ENCODE measurements at places on chromosomes 12 and 14.
A peak's percentile ranks its signal among the peaks of the same experiment; 100 is the strongest.

DNA sequence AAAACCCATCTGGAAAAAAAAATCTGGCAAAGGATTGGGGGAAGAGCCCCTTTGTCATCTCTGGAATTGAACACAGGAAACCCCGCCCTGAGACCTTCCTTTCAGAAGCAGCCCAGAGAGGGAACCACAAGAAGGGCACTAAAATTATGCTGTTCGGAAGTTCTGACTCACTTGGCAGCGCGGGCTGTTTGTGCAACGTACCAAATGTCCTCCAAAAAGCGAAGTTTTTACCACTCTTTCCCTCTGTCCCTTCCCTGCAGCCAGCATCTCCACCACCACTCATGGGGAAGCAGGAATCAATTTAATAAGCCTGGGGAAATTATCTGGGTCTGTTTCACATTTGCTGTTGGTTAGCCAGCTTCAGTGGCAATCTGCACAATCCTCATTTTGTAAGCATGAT is 3.2 kb upstream of the SYNE3 start:
- peaks cover 76% of the 10 kb centered on the region for H3K4me1 ChIP-seq
- peak overlapping the region; percentile 98 for H3K27ac ChIP-seq
- peak overlapping the region; percentile 65 for H3K4me3 ChIP-seq
- DNase-seq = peak; percentile 64
- H3K27me3 ChIP-seq = no peaks in the 10 kb centered on the region

DNA sequence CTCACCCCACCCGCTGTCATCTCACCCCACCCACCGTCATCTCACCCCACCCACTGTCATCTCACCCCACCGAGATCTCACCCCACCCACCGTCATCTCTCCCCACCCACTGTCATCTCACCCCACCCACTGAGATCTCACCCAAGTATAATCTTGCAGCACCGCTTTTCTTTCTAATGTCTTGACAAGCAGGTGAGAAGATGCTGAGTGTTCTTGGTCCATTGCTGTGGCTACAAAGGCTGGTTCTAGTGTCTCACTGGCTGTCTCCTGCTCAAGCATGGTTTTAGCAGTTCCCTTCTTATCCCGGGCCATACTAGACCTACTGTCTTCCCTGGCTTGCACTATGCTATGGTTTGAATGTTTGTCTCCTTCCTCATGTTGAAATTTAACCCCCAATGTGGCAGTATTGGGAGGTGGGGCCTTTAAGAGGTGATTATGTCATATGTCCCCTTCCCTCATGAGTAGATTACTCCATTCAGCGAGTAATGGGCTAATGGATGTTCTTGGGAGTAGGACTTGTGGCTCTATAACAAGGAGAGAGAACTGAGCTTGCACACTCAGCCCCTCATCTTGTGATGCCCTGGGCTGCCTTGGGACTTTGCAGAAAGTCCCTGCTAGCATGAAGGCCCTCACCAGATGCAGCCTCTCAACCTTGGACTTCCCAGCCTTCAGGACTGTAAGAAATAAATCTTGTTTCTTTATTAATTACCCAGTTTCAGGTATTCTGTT is 47.7 kb upstream of the PPP2R5C start:
- DNase-seq = no peak
- H3K27me3 ChIP-seq = no peaks in the 10 kb centered on the region
- H3K4me1 ChIP-seq = peaks cover 11% of the 10 kb centered on the region
- H3K36me3 ChIP-seq = no peaks in the 10 kb centered on the region
- H3K4me3 ChIP-seq = no peak overlapping the region

DNA sequence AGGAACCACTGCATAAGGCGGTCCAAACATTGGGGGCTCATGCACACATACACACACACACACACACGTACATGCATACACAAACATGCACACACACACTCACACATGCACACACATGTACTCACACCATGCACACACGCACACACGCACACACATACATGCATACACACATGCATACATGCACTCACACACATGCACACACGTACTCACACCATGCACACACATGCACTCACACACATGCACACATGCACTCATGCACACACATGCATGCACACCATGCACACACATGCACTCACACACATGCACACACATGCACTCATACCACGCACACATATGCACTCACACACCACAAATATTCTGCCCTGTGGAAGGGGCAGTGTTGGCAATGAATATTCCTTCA is 22.1 kb downstream of the OAS2 start:
- H3K27ac ChIP-seq = no peak overlapping the region
- DNase-seq = no peak
- H3K4me1 ChIP-seq = no peaks in the 10 kb centered on the region
- H3K27me3 ChIP-seq = no peaks in the 10 kb centered on the region
- no peak overlapping the region for H3K4me3 ChIP-seq
- H3K36me3 ChIP-seq = peaks cover 93% of the 10 kb centered on the region

DNA sequence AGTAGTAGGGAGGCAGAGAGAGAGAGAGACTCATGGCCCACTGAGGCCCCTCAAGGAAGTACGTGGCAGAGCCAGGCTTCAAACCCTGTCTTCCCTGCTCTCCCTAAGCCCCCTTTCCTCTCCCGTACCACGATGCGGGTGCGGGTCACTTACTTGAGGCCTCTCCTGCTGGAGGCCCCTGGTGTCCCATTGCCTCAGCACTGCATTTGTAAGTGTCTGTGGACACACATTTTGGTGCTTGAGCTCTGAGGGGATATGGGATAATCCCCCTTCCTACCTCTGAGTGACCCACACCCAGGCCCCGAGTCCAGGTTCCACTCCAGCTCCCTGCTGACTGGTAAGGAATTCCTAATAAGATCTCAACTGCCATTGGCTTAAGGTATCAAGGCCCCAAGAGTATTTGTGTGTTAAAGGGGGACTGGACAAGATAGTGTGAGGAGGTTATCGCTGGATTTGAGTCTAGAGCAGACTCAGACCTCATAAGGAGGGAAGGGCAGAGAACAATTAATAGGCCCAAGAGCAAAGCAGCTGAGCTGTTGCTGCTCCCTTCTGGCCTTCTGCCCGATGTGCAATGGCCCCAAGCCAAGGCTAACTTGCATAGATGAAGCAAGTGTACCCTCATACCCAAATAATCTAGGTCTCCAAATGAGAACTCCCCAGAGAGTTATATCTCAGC is 71.9 kb downstream of the CRACR2A start:
- no peak overlapping the region for H3K4me3 ChIP-seq
- no peak overlapping the region for H3K27ac ChIP-seq

DNA sequence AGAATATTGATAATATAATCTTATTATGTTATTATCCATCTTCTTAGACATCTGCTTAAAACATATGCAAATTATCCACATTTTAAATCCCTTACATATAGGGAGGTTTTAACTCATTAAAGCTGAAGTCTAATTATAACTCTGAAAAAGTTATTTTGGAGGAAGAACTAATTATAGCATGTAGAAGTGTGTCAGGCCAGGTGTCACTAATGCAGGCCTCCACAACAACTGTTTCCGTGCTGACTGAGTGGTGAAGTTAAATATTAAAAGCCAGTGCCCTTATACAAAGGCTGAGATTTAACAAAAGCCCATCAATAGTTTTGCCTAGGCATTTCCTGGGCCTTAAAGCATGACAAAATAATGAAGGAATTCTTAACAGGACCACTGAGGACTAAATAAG is 157.4 kb downstream of the LRRK2 start:
- H3K36me3 ChIP-seq = no peaks in the 10 kb centered on the region
- H3K4me3 ChIP-seq = no peak overlapping the region
- DNase-seq = no peak
- no peak overlapping the region for H3K27ac ChIP-seq
- no peaks in the 10 kb centered on the region for H3K4me1 ChIP-seq
- H3K27me3 ChIP-seq = no peaks in the 10 kb centered on the region

DNA sequence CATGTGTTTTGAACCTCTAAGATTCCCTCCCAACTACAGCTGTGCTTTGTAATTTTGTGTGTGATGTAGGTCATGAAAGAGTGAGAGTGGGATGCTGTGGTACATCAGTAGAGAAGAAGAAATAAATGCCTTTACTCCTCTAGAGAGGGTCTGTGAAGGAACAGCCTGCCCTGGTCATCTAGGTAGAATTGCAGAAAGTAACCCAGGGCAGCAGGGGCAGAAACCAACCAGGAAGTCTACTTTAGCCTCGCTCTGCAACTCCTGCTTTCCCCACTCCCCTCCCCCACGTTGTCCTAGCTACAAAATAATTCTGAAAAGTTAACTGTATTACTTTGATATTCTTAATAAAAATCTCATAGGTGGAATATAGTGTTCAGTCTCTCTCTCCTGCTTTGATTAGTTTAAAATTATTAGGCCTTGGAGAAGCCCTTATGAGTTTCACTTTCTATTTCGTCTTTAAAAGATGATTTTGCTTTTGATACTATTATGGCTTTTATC is 7.5 kb downstream of the TBK1 start:
- DNase-seq = no peak
- peaks cover 43% of the 10 kb centered on the region for H3K4me1 ChIP-seq
- H3K36me3 ChIP-seq = peaks cover 65% of the 10 kb centered on the region
- peak overlapping the region; percentile 77 for H3K27ac ChIP-seq
- H3K4me3 ChIP-seq = peak overlapping the region; percentile 76

- no peaks in the 10 kb centered on the region for H3K4me1 ChIP-seq
- no peak for DNase-seq
- H3K27ac ChIP-seq = no peak overlapping the region
- H3K36me3 ChIP-seq = no peaks in the 10 kb centered on the region
- no peak overlapping the region for H3K4me3 ChIP-seq
- H3K27me3 ChIP-seq = no peaks in the 10 kb centered on the region
These were observed 975.9 kb downstream of the FLRT2 start for GRCh38 chr14:86505808-86506207.

- DNase-seq = no peak
- no peak overlapping the region for H3K4me3 ChIP-seq
- no peaks in the 10 kb centered on the region for H3K36me3 ChIP-seq
These were observed 10.4 kb upstream of the GALNT16 start for GRCh38 chr14:69249603-69250002.

GRCh38 chr12:29562110-29562804 is 64.8 kb upstream of the OVCH1 start:
- H3K4me3 ChIP-seq = no peak overlapping the region
- H3K4me1 ChIP-seq = no peaks in the 10 kb centered on the region
- no peak for DNase-seq

GRCh38 chr14:32331206-32331605 is 2.1 kb downstream of the AKAP6 start:
- H3K4me1 ChIP-seq = no peaks in the 10 kb centered on the region
- H3K4me3 ChIP-seq = no peak overlapping the region
- peaks cover 2% of the 10 kb centered on the region for H3K27me3 ChIP-seq

DNA sequence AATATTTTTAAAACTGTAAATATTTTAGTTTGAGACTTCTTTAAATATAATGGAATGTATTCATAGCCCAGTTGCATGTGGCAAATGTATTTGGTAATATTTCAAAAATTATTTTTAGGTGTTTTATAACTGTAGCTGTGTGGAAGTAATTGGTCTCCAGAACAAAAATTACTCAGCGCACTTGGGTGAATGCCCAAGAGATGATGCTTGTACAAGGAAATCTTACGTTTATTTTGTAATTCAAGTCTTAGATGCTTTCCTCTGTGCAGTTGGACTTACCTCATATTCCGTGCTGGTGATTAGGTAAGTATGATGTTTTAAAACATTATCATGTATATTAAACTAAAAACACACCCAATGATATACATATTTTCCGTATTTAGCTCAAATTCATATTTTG is 76.7 kb upstream of the SLCO1B1 start:
- H3K4me1 ChIP-seq = no peaks in the 10 kb centered on the region
- no peaks in the 10 kb centered on the region for H3K36me3 ChIP-seq
- no peaks in the 10 kb centered on the region for H3K27me3 ChIP-seq
- no peak for DNase-seq
- no peak overlapping the region for H3K27ac ChIP-seq

- no peak for DNase-seq
- H3K4me1 ChIP-seq = no peaks in the 10 kb centered on the region
- no peaks in the 10 kb centered on the region for H3K27me3 ChIP-seq
- no peak overlapping the region for H3K27ac ChIP-seq
- H3K36me3 ChIP-seq = no peaks in the 10 kb centered on the region
These were observed 43.4 kb downstream of the PRIMA1 start for GRCh38 chr14:93744876-93745275.

GRCh38 chr14:106875503-106875902 is 1349.1 kb downstream of the TMEM121 start:
- H3K27me3 ChIP-seq = peaks cover 30% of the 10 kb centered on the region
- no peak overlapping the region for H3K4me3 ChIP-seq
- DNase-seq = no peak

GRCh38 chr14:89138846-89139245 is 278.2 kb downstream of the FOXN3 start:
- H3K27ac ChIP-seq = no peak overlapping the region
- H3K36me3 ChIP-seq = peaks cover 3% of the 10 kb centered on the region
- H3K4me3 ChIP-seq = no peak overlapping the region

- no peak overlapping the region for H3K27ac ChIP-seq
- DNase-seq = no peak
- H3K36me3 ChIP-seq = no peaks in the 10 kb centered on the region
- no peaks in the 10 kb centered on the region for H3K4me1 ChIP-seq
- no peak overlapping the region for H3K4me3 ChIP-seq
These were observed 148.7 kb upstream of the CLEC14A start for GRCh38 chr14:38404616-38405015.

- no peak for DNase-seq
- no peaks in the 10 kb centered on the region for H3K36me3 ChIP-seq
- H3K27ac ChIP-seq = peak overlapping the region; percentile 37
These were observed 2.4 kb upstream of the ESR2 start for GRCh38 chr14:64296561-64296960.

GRCh38 chr12:76554405-76555230 is 5.0 kb downstream of the OSBPL8 start:
- no peak for DNase-seq
- H3K36me3 ChIP-seq = peaks cover 24% of the 10 kb centered on the region
- H3K27ac ChIP-seq = no peak overlapping the region
- no peak overlapping the region for H3K4me3 ChIP-seq
- peaks cover 41% of the 10 kb centered on the region for H3K4me1 ChIP-seq
- H3K27me3 ChIP-seq = no peaks in the 10 kb centered on the region

DNA sequence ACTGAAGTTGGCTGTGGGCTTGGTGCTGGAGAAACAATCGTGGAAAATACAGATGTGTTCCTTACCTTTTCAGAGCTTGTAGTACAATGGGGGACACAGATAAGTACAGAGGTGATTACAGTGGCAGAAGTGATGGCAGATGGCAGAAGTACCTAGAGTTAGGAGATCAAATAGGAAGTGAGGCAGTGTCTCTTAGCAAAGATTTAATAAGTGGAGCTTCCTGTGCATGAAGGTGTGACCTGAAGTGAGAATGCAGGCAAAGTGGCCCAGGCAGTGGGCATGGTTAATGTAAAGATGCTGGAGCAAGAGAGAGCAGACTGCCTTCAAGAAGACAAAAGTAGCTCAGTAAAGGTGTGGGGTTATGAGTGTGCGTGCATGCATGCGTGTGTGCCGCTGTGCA is 16.0 kb downstream of the LRRK2 start:
- H3K36me3 ChIP-seq = no peaks in the 10 kb centered on the region
- no peaks in the 10 kb centered on the region for H3K27me3 ChIP-seq
- H3K27ac ChIP-seq = no peak overlapping the region
- no peak for DNase-seq
- no peaks in the 10 kb centered on the region for H3K4me1 ChIP-seq
- no peak overlapping the region for H3K4me3 ChIP-seq

Measured in activated T-helper 2 cell treated with anti-CD3 and anti-CD28 coated beads, Interferon-gamma antibody, Interleukin-2, Interleukin-4, amounts not matched to agents 10 μg/mL and 5 μg/mL and 100 μg/mL, durations not matched to agents 14 hours and 24 hours and 36 hours (primary cell).